NAMALWA (cell line): ENCODE measurements at places on chromosomes 4 and X.

- DNase-seq = peak; percentile 0
Observed at GRCh38 chrX:82127228-82128123, 925.6 kb downstream of the SH3BGRL start.

DNA sequence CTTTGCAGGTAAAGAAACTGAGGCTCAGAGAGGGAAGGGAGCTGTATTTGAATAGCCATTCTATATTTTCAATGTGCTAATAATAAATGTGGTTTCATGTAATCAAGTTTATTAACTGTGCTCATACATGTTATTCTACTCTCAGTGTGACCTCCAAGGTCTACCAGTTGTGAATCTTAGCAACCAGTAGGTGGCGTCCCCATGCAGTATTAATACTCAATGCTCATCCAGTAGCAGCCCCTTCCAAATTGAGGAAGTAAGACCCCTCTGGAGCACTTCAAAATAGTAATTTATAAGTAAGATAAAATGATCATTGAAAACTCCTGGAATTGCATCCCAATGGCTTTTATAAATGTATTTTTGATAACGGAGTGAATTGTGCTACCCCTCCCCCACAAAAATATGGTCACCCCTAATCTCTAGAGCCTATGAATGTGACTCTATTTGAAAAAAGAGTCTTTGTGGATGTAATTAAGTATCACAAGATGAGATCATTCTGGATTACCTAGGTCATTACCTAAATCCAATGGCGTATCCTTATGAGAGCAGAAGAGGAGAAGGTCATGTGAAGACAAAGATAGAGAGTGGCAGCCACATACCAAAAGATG is 20.4 kb upstream of the SEPSECS start:
- peak; percentile 86 for DNase-seq

DNA sequence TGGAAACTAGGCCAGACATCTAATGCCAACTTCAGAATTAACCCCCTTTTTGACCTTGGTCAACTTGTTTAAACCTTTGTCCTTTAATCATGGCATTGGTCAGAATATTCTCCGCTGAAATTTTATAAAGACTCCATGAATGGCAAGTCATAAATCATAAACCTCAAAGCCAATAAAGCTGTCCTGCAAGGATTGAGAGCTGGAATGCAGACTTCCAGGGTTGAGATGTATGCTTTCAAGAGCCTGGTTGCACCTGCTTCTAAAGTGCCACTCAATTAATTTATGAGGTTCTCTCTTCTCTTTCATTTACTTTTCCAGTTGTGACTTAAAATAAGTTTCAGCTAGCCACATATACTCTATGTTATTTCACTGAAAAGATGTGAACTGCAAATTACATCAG is 136.2 kb upstream of the HCCS start:
- no peak for DNase-seq

- no peak for DNase-seq
Observed at GRCh38 chr4:54099287-54099747, 646 bp upstream of the GSX2 start.

GRCh38 chr4:128866269-128866668 is 56.8 kb downstream of the JADE1 start:
- peak; percentile 17 for DNase-seq

DNA sequence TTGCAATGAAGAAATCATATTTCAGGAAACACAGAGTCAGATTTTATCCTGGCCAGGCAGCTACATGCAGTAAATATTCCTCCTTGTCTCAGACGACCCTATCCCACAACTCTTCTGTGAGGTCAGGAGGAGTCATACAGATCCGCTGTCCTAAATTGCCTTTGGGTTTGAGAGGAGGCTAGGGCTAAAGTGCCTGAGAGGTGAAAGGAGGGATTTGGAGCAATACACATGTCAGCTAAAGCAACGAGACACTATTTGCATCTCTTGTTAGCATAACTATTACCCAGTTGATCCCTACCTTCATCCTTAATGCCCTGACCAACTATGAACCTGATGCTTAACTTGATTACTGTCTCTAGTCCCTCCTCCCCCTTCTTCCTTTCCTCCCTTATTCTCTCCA is 98.6 kb downstream of the TBC1D19 start:
- no peak for DNase-seq

DNA sequence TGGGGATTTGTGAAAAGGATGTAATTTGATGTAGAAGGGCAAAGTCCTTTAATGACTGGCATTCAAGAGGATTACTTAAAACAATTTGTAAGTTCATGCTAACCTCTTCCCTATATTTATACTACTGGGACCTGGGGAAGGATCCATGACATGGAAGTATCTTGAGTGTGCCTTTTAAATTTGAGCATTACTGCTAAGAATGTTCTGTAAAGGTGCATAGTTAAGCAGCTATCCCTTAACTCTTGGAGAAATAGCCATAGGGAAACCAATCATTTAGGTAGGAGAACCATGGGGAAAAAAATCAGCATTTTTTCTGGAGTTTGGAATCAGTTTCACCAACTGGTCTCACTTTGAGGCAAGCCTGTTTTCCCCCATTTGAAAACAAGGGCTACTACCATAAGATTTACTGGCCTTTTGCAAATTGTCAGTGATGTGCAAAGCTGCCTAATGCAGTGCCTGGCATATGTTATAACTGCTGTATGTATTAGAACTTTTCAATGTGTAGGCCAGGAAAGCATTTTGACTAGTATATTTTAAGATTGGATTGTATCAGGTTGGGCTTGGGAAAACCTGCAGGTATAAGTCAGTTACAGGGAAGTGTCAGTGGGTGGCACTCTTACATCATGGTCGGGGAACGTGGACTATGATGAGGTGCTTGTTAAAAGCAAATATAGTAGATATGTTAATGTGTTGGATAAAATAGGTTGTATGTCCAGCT is 72.1 kb downstream of the PRSS12 start:
- peak; percentile 67 for DNase-seq

DNA sequence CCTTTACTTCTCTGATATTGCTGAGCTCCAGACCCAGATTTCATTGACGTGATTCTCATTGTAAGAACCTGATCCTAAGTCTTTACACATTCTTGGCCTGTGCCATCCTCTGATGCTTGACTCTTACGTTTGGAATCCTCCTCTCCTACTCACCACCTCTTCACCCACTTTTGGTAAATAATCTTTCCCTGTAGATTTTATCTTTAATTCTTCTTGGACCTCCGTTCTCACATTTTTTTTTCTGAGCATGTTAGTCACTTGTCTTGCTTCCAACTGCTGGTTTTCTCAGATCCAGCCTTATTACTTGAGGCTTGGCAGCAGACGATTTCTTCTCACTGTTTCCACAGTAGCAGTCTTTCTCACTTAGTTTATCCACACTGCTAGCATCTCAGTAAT is 12.4 kb upstream of the SH3RF1 start:
- no peak for DNase-seq

DNA sequence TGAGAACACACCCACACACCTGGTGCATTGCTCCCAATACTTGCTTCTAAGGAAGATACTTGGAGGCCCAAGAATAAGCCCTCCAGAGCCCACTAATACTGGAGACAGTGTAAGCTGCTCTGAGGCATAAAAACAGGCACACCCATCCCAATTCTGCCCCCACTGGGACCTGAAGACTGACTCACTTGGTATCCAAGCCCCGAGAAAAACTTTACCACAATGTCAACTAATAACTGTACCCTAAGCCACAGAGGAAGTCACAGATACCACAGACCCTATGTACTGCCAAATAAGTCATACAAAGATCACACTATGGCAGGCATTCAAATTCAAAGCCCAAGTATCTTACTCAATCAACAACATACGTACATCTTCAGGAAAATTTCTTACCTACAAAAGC is 398.2 kb upstream of the SPANXN1 start:
- no peak for DNase-seq

GRCh38 chr4:38529189-38530115 is 134.5 kb upstream of the KLF3 start:
- peak; percentile 29 for DNase-seq

- DNase-seq = no peak
Observed at GRCh38 chrX:1465286-1466231, 12.8 kb upstream of the ASMTL start.

DNA sequence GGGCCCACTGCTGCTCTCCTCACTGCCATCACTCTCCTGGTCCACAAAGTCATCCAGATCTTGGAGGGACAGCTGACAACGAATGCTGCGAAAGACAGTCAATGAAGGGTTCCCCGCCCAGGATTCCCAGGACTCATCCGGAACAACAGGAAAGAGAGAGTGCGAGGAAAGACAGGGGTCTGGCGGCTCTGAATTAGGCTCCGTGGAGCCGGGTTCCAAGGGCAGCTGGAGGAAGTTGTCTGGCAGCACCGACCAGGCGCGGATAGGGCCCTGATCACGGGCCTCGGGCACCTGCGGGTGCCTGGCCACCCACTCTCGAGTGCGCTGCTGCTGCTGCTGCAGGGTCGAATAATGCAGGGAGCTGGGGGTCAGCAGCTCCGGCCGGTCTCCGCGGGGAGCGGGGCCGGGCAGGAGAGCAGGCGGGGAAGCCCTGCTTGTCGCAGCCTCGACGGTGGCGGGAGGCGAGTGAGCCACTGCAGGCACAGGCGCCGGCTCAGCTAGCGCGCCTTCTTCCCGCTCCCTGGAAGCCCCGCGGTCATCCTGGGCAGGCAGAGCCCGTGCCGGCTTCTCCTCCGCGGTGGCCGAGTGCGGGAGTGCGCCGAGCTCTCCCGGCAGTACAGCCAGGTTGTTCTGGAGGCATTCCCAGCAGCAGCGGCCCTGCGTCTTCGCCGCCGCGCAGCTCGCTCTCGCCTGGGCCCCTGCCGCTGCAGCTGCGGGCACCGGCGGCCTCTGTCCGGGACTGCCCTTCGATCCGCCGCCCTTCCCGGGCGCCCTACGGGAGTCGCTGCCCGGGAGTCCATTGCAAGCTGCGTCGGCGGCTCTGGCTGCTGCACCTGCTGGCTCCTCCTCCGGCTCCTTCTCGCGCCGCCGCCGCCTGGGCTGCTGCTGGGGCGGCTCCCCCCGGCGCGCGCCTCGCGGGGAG is 1.1 kb downstream of the SOWAHB start:
- DNase-seq = no peak

- DNase-seq = no peak
Observed at GRCh38 chrX:48520455-48520854, 1.2 kb upstream of the EBP start.

DNA sequence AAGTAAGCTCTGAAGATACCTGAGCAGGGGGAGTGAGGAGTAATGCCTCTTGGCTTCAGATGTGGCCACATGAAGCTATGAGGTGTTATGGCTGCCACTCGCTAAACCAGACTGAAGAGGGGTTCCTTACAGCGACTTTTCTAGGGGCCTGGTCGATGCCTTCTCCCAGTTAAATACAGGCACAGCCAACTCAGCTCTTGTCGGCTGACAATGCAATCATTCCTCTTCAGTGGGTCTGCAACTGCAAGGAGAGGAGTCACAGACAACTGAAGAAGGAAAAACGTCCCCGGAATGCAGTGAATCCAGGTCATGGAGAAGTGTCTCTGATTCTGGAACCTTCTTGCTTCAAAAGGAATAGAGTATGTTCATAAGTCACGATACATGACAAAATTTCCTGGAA is 106.4 kb downstream of the RNF150 start:
- DNase-seq = no peak

DNA sequence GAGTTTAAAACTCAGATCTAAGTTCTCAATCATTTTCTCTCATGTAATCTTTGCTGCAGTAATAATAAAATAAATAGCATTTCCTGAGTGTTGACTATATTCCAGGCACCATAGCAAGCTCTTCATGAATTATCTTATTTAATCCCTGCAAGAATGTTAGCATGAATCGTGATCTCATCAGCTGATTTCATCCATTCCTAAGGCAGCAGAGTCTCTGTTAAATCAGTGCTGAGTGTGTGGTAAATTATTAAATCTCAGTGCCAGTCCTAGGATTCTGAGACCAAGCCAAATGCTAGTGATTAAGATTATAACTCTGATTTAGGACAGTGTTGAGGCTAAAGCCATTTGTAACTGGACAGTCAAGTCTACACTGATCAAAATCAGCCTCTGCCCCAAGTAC is 240.3 kb upstream of the TAPT1 start:
- no peak for DNase-seq

DNA sequence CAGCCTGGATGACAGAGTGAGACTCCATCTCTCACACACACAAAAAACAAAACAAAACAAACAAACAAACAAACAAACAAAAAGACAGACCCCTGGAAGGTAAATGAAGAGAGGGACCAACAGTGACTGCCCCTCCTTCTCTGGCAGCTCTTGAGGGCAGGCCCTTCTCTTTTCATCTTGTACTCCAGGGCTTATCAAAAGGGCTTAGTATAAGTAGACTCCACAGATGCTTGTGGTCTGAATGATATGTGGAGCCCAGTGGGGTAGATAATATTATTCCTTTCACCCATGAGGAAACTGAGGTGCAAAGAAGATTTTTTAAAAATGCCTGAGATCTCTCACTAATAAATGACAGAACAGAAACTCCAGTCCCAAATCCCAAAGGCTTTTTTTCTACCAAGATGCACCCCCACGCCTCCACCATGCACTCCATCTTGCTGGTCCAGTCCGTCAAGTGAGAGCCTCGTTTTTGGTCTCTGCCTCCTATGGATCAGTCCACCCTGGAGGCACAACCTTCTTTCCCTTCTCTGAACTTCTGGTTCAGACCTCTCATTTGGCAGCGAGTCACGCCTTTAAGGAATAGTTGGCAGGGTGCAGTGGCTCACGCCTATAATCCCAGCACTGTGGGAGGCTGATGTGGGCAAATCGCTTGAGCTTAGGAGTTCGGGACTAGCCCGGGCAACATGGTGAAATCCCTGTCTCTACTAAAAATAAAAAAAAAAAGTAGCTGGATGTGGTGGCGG is 17.0 kb upstream of the CHRNA9 start:
- DNase-seq = no peak

DNA sequence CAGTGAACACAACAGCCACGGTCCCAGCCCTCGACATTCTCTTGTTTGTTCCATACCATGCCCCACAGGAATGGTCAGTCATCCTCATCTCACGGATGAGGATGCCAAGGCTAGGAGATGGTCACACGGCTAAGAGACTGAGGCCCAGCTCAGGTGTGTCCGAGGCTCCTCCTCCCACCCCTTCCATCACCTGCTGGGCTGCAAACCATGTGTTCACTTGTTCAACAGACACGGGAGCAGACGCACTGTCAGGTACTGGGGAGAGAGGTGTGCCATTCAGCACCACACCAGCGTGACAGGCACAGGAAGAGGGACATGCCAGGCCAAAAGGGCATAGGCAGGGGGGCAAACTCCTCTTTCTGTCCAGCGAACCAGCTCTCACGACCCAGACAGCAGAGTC is 45.9 kb downstream of the ABLIM2 start:
- no peak for DNase-seq

DNA sequence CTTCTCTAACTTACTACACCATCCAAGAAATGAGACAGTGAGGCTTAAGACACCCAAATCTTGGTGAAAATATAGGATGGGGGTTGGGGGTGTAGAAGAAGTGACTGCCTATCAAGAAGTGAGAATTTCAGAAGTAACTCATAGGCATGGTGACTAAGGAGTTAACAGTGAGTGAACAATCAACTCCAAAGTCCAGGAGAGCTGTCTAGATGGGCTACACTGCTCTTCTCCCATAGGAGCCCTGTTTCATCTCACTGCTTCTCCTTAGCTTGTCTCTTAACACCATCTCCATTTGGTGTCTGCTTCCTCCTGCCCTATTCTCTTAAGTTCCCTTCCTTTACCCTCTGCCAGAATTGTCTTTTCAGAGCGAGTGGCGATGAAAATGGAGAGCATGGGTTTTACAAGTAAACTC is 22.7 kb downstream of the FABP2 start:
- no peak for DNase-seq

GRCh38 chrX:30275498-30275897 is 28.6 kb downstream of the MAGEB1 start:
- DNase-seq = peak; percentile 3

GRCh38 chr4:163495900-163496299 is 1.4 kb downstream of the TMA16 start:
- DNase-seq = peak; percentile 74
